Thyroid gland (tissue), 4 donors: ENCODE measurements at places on chromosomes 12 and 14.

DNA sequence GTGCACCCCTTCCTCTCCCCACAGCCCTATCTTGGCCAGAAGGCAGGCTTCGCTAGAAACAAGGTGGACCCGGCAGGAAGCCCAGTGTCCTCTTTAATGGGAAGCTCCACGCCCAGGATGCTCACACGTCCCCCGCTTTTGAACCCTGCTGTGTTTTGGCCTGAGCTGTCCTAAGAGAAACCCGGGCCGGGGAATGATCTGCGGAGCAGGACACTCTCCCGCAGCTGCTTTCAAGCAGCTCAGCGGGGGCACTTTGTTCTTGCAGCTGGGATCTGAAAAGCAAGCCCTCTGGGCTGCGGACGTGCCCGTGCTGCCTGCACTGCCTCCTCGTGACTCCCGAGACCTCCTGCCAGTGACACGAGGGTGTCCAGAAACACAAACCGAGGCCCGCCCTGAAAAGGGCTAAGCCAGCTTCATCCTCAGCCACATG is 30.0 kb downstream of the SCARB1 start:
- H3K27ac ChIP-seq: no peak overlapping the region
- H3K4me3 ChIP-seq: no peak overlapping the region
- H3K36me3 ChIP-seq: no peaks in the 10 kb centered on the region

- DNase-seq: peak; percentile 61
- H3K27ac ChIP-seq: no peak overlapping the region
- no peak overlapping the region for H3K4me3 ChIP-seq
- H3K27me3 ChIP-seq: no peaks in the 10 kb centered on the region
- no peaks in the 10 kb centered on the region for H3K36me3 ChIP-seq
- peaks cover 9% of the 10 kb centered on the region for H3K4me1 ChIP-seq
These were observed 44.8 kb downstream of the CPSF6 start for GRCh38 chr12:69284131-69284530.

GRCh38 chr12:101733166-101733565 is 6.1 kb downstream of the SYCP3 start:
- no peaks in the 10 kb centered on the region for H3K4me1 ChIP-seq
- H3K27me3 ChIP-seq: no peaks in the 10 kb centered on the region
- H3K36me3 ChIP-seq: no peaks in the 10 kb centered on the region
- no peak overlapping the region for H3K4me3 ChIP-seq
- DNase-seq: no peak

DNA sequence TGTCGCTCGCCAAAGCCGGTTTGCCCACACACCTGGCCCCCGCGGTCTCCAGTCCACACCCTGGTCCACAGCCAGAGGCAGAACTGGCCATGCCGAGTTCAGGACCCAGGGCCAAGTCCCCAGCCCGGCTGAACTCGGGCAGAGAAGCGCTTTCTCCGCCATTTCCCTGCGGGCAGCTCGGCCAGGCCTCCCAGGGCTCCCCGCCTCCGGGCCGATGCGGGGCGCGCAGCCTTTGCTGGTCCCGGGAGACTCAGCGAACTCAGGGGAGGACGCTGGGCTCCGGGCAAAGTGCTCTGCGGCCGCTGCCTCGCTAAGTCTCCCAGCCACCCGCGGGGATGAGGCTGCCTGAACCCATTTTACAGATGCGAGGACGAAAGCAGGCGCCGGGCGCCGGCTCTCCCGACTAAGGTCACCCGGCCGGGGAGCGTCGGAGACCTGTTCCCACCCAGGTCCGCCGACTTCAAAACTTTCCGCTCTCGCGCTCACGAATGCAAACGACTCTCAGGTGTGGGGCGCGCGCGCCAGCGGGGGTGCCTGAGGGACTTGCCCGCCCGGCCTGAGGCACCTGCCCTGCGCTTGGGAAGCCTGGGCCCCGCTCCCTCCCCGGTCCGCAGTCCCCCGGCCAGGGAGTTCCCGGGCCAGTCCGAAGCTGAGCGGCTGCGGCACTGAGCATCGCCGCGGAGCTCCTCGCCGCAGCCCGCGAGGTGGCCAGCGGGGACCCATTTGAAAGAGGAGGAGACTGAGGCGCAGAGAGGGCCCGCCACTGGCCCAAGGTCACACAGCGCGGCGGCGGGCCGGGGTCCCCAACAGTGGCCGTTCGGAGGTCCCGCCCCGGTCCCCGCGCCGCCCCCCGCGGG is 627 bp downstream of the TESC start:
- no peaks in the 10 kb centered on the region for H3K36me3 ChIP-seq
- peak; percentile 46 for DNase-seq
- H3K4me1 ChIP-seq: peaks cover 21% of the 10 kb centered on the region
- peak overlapping the region; percentile 43 for H3K4me3 ChIP-seq
- H3K27me3 ChIP-seq: no peaks in the 10 kb centered on the region

DNA sequence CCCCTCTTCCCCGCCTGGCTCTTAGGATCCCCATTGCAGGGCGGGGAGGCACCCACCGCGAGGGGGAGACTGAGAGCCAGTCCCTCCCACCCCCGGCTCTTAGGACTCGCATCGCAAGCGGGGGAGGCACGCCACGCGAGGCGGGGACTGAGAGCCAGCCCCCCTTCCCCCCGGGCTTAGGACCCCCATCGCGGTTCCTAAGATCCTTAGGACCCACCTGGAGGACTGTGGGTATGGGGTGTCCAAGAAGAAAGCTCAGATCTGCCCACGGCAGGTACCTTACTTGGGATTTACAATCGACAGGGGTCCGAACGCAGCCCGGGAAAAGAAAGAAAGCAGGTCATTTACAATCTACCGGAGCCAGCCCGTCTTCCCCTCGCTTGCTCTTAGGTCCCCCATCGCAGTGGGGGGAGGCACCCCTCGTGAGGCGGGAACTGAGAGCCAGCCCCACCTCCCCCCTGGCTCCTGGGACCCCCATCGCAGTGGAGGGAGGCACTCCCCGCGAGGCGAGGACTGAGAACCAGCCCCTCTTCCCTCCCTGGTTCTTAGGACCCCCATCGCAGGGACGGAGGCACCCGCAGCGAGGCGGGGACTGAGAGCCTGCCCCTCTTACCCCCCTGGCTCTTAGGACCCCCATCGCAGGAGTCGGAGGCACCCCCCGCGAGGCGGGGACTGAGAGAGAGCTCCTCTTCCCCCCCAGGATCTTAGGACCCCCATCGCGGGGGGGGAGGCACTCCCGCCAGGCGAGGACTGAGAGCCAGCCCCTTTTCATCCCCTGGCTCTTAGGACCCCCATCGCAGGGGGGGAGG is 43.7 kb downstream of the DDX11 start:
- H3K36me3 ChIP-seq: no peaks in the 10 kb centered on the region
- H3K27me3 ChIP-seq: no peaks in the 10 kb centered on the region

DNA sequence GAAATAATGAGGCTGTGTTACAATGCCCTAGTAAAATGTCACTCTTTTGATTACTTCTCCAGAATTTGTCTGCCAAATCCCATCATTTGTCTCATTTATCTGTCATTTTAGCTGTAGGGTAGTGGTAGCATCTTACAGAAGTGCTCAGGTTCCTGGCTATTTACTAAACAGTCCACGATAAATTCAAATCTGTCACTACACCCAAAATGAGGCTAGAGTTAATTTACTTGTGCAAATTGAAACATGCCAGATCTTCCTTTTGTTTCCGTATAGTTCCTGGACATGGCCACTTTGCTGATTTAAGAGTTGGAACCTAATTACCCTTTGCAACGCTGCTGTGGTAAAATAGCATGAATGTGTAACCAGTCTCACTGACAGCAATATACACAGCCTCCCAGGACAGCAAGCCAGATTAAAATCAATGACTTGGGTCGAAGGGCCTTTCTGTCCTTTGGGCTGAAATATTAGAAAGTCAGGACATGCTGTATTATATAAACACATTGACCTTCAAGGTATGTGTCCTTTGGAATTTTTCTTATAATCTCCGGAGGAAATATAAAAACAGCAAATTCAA is 485.4 kb downstream of the MDGA2 start:
- no peaks in the 10 kb centered on the region for H3K27me3 ChIP-seq
- no peaks in the 10 kb centered on the region for H3K4me1 ChIP-seq
- no peak overlapping the region for H3K27ac ChIP-seq
- no peaks in the 10 kb centered on the region for H3K36me3 ChIP-seq
- no peak overlapping the region for H3K4me3 ChIP-seq
- DNase-seq: no peak
